ENCODE measurements at places on chromosomes 11 and 22.

DNA sequence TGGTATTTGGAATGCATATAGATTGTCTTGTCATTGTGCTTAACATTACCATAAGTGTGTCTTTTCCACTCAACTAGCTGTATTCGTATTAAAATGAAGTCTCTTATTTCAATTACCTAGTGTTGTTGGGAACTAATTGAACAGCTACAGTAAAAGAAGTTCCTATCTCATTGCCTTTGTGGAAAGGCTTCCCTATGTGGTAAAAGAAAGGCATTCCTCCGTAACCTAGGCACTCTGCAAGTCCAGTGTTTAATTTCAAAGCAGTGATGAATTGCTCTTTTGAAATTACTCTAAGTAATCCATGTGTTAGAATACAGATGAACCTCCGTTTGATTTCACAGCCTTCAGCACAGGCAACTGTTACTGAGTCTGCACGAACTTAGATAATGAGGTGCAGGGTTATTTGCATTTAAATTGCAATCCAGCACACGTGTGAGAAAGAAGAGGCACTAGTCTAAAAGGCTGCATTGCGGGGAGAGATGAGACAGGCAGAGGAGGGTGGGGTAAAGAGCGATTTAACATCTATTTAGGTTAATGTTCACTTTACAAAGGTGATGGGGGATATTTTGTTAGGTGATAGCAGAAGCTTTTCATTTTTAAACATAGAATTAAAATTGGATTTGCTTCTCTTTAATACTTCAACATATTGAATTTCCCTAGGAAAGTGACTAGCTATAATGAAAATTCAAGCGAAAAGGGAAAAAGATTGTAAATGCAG lies 25.0 kb upstream of the CRTAM start:
- no peak for DNase-seq

DNA sequence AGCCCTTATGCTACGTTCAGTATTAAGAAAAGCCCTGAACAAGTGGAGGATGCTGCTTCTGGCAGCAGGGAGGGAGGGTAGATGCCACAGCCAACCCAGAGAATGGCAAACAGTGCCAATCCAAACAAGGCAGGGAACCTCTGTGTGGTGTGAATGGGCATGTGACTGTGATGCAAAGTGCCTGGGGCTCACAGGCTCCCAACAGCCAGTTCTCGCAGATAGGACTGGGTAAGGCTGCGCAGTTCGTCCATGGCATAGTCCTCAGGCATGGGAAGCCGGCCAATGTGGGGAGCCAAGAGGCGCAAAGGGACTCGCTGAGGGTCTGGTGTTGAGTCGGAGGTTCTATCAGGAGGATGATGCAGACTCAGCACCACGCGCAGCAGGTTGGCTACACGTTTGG lies 4.8 kb upstream of the CHRNA10 start:
- no peak for DNase-seq

DNA sequence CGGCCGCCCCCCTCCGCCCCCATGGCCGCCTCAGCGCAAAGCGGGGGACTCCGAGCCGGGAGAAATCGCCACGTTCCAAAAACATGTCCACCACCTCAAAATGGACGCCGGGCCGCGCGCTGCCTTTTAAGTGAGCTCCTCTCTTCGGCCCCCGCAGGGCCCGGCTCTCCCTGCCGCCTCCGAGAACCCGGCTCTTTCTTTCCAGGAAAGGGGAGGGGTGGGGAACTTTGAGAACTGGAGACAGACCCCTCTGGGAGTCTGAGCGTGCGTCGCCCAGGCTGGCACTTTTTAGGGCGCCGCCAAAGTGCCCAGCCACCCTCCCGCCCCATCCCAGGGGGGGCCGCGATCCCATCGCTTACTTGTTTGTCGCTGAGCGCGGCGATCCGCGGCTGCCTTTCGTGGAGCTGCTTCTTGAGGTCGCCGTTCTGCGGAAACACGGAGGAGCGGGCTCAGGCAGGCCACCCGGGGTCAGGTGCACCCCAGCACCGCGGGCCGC lies 1.6 kb downstream of the PHF21B start:
- DNase-seq, result no peak

DNA sequence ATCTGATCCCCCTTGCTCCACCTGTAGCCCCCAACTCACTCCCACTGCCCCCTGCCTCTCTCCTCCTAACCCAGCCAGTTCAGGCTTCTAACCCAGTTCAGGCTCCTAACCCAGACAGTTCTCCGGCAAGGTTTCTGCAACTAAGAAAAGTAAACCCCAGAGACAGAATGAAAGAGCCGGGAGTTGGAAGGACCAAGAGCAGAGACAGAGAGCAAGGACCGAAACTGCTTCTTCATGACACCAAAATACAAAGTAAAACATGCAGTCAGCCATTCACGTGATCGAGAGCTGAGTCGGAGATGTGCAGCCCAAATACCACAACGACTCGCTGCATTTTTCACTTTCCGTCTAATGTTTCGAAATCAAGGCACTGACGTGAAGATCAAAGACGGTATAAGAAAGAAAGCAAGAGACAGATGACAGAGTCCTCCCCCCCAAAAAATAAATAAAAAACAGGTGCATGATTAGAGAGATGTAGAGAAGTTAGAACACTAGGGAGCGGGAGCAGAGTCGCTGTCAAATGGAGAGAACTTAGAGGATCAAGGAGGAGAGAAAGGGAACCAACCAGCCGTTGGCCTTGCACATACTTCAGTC lies 884 bp downstream of the IL10RA start:
- DNase-seq, result peak; percentile 37

- no peak for DNase-seq
Observed at GRCh38 chr11:104106136-104106754, 57.7 kb downstream of the PDGFD start.

DNA sequence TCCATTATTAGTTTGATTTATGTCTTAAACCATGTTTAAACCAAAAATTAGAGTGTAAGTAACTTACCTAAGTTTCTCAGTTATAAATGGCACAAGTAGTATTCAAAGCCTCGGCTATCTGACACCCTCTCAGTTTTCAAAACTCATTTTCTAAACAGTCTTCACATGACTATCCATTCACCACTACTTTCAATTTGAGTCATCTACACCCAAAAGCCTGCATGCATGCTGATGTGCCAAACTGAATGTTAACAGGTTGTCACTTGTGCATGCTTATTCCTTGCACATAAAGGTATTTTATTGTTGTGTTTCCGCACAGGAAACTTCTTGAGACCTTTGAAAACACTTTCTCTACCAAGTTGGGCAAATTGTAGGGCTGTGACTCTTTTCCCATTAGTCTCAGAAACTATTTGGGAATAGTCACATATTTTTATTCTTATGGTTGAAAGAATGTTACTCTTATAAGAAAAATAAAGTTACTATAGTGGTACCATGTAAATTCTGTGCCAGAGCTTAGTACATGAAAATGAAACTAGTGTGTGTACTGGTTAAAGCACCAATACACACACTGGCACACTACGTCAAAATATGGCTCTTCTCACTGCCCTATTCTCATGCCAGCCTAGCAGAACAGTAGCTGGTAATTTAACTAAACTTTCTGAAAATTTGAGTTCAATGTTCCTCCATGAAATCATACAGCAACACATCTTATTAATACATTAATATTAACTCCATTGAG lies 2.2 kb upstream of the OR51E2 start:
- no peak for DNase-seq

GRCh38 chr11:23405350-23405937 lies 545.2 kb upstream of the CCDC179 start:
- DNase-seq, result no peak
